Activated effector memory CD4-positive, alpha-beta T cell treated with anti-CD3 and anti-CD28 coated beads, Interleukin-2, amount 50 U/mL, for 16 hours (primary cell): ENCODE measurements at places on chromosomes 13 and 19.
A peak's percentile ranks its signal among the peaks of the same experiment; 100 is the strongest.

DNA sequence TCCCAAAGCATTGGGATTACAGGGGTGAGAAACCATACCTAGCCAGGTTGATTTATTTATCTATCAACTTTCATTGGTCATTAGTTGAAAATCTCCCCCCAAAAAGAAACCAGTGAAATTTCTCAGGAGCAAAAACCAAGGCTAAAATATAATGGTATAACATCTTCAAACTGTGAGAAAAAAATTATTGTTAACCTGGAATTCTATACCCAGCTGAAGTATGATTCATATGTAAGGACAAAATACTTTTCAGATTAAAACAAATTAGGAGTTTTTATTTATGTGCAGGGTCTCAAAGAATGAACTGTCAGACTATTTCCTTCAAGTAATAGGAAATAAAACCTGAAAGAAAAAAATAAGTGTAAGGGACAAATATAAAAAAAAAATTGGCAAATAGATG is 1053.9 kb downstream of the UQCRFS1 start:
- no peak for DNase-seq

- DNase-seq: no peak
Measured at GRCh38 chr19:40210889-40211288, 7.3 kb downstream of the TTC9B start.

GRCh38 chr13:73809561-73809960 is 324.6 kb downstream of the KLF12 start:
- no peak for DNase-seq

- no peak for DNase-seq
Measured at GRCh38 chr19:38030686-38031422, 123.8 kb downstream of the SIPA1L3 start.

- DNase-seq: no peak
Measured at GRCh38 chr13:45623516-45624090, 8.1 kb upstream of the ERICH6B start.

GRCh38 chr19:38274739-38275138 is 10.4 kb downstream of the SPINT2 start:
- DNase-seq: no peak

- DNase-seq: no peak
Measured at GRCh38 chr19:13064092-13064489, 38.6 kb downstream of the LYL1 start.

GRCh38 chr13:99617474-99618255 is 116.4 kb downstream of the TM9SF2 start:
- DNase-seq: no peak

DNA sequence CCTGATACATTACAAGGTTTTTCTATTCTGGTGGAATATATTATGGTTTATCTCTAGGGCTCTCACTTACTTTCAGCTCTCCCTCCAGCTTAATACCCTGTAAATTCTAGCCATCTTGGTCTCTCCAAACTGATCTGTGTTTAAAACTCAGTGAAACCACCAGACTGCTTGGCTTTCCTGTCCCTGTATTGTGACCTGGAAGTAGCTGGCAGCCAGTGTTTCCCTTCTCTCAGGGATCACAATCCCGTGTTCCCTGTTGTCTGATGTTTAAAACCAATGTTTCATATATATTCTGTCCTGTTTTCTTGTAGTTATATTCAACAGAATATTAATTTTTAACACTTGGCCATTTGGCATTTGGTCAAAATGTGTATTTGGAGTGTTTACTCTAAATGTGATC is 8.0 kb downstream of the AKAP11 start:
- no peak for DNase-seq

DNA sequence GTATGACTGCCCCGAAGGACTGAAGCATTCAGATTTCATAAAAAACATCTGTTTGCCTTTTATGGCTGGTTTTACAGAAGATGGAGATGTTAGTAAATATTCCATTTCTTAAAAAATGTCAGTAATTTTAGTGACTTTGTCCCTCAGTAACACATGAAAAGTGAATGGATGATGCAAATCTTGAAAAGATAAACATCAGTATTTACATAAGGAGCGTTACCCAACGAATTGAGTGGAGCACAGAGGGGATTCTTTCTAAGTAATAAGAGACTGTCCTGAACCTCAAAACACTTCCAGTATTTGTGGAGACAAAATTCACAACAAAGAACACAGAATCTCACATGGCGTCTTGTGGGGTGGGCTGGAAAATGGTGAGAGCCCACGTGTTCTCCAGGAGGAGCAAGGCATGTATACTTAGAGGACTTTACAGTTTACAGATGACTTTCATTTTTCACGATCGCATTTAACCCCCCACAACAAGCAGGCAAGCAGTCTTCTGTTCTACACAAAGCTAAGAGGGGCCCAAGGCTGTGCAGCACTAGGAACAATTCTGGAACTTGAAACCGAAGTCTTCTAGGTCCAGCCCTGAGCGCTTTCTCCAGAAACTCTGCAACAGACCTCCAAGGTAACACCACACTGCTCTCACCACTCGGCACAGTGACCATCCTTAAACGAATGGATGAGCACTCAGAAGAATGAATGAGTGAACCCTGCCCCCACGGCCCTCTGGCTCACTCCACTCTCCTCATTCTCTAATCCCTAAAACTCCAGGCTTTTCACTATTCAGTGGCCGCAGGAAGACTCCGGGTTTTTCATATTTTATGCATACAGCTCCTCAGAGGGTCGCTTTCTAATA is 709.8 kb downstream of the UQCRFS1 start:
- no peak for DNase-seq

GRCh38 chr13:75055296-75055695 is 426.7 kb downstream of the TBC1D4 start:
- no peak for DNase-seq

DNA sequence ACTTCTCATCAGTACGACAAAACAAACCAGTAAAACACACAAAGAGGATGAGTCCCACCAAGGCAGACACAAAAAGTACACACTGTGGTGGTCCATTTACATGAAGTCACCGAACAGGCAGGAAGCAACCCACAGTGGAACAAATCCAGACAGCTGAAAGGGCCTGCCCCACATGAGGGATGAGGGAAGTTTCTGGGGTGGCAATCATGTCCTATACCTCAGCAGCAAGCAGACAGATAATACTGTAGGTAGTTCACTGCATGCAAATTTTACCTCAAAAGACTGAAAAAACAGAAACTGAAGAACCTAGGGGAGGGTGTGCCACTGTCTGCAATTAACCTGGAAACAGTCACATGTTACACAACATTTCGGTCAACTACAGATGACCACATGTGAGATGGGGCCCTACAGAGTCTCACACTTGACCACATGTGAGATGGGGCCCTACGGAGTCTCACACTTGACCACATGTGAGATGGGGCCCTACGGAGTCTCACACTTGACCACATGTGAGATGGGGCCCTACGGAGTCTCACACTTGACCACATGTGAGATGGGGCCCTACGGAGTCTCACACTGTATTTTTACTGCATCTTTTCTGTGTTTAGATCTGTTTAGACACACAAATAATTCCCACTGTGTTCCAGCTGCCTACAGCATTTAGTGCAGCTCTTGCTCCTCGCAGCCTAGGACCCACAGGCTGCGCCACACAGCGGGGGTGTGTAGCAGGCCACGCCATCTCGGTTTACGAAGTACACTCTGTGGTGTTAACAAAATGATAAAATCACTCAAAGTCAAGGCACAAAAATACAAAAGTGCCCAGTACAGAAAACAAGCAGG is 22.2 kb downstream of the PCID2 start:
- peak; percentile 71 for DNase-seq

- no peak for DNase-seq
Measured at GRCh38 chr19:6394831-6395230, 1.9 kb upstream of the GTF2F1 start.

DNA sequence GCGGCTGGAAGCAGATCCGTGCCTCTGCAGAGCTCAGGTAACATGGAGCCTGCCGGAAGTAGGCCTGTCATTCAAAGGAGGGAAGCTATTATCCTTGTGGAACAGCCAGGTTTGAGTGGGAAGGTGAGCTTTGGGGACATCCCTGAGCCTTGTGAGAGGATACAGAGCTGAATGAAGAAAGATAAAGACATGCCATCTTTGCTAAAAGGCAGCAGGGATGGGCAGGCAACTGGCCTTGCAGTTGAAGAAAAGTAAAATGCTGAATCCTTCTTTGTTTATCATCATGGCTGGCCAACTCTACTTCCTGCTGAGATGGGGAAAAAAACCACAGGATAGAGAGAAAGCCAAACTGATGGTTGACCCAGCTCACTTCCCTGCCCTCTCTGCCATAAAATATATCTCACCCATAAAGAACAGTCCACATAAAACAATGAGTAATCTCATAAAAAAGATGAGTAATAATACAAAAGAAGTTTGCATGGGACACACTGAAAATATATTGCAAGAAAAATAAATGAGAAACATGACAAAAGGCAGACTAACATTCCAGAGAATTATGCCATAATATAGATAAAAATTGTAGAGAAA is 226.3 kb downstream of the DLEU7 start:
- no peak for DNase-seq

- DNase-seq: no peak
Measured at GRCh38 chr13:105915146-105915850, 620.2 kb downstream of the EFNB2 start.

DNA sequence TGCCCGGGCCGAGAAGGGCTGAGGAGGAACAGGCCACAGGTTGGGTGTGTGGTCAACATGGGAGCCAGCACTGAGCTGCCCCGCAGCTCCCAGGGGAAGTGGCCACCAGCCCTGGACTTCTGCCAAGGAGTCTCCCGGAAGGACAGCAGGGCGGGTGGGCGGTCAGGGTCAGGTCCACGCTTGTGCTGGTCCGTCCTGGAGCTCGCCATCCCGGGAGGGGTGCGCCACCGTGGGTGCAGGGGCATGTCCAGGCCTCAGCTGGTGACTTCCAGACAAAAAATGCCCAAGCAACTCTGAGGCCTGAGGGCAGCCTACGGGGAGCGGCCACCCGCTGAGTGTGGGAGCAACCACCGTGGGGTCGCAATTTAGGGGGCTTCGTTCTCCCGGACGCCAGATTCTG is 21.4 kb upstream of the SLC15A1 start:
- no peak for DNase-seq

- DNase-seq: no peak
Measured at GRCh38 chr13:34816908-34817665, 125.0 kb upstream of the NBEA start.
